ENCODE measurements at places on chromosomes 4 and X. TPM values are rescaled to one million over a fixed set of nuclear protein-coding genes. Genes with fewer than 3 reads are reported as not detected.

DNA sequence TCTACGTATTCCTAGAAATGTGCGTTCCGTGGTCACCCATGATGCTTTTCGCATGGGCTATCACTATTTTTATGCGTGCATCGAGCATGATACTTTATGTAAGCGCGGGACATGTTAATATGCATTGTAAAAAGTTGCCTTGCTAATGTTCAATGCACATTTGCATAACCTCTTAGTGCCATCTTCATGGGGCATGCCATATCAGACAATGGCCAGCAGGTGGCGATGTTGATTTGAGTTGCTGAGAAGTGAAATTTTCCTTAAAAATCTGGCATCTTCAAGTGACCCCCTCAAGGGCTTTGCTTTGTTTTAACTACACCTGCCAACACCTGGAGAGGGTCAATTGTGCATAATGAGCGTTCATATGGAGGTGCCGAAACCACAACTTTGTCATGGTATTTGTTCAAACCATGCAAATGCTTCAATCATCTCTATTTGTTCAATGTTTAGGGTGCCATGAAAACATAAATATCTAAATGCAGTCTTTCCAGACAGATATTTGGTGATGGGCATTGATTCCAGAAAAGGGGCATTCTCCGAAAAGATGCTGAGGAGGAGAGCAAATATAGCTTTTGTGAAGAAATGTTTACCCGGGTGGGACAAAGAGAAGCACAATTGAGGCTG lies 833.9 kb upstream of the PRKX start:
- no peaks in the 10 kb centered on the region for H3K4me1 ChIP-seq
- H3K27me3 ChIP-seq, result no peaks in the 10 kb centered on the region
- H3K36me3 ChIP-seq, result no peaks in the 10 kb centered on the region

GRCh38 chr4:73859614-73860088 lies 6.6 kb downstream of the PF4V1 start:
- H3K4me3 ChIP-seq, result no peak overlapping the region
- H3K4me1 ChIP-seq, result no peaks in the 10 kb centered on the region
- H3K36me3 ChIP-seq, result no peaks in the 10 kb centered on the region
- no peak for DNase-seq
- H3K27ac ChIP-seq, result no peak overlapping the region

- H3K27ac ChIP-seq, result no peak overlapping the region
- no peaks in the 10 kb centered on the region for H3K27me3 ChIP-seq
- H3K36me3 ChIP-seq, result no peaks in the 10 kb centered on the region
These were observed 149.4 kb downstream of the NDST4 start for GRCh38 chr4:114964026-114964425.

- no peaks in the 10 kb centered on the region for H3K27me3 ChIP-seq
- no peak for DNase-seq
- H3K36me3 ChIP-seq, result no peaks in the 10 kb centered on the region
- no peak overlapping the region for H3K4me3 ChIP-seq
These were observed 140.0 kb downstream of the GASK1B start for GRCh38 chr4:158032733-158033415.

- no peak overlapping the region for H3K4me3 ChIP-seq
- DNase-seq, result no peak
- H3K36me3 ChIP-seq, result no peaks in the 10 kb centered on the region
- H3K27me3 ChIP-seq, result no peaks in the 10 kb centered on the region
- H3K27ac ChIP-seq, result no peak overlapping the region
- no peaks in the 10 kb centered on the region for H3K4me1 ChIP-seq
These were observed 7.1 kb upstream of the CXCL5 start for GRCh38 chr4:74005528-74005927.

- peak; percentile 14 for DNase-seq
- H3K36me3 ChIP-seq, result no peaks in the 10 kb centered on the region
- H3K4me3 ChIP-seq, result no peak overlapping the region
- peaks cover 46% of the 10 kb centered on the region for H3K27me3 ChIP-seq
These were observed 1.8 kb upstream of the HSD17B10 start for GRCh38 chrX:53435997-53436396.

DNA sequence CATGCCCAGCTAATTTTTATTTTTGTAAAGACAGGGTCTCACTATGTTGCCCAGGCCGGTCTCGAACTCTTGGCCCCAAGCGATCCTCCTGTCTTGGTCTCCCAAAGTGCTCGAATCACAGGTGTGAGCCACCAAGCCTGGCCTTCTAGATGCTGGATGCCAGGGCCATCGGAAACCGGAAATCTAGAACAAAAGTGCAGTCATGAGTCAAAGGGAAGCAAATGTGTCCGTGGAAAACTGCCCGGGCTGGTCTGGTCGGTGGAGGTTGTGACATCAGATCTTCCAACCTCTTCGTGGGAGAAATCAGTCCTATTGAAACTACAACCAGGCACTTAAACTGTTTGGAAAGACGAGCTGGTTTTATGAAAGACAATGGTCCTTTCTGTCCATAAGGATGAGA lies 92.3 kb upstream of the SHOX start:
- DNase-seq, result no peak
- no peaks in the 10 kb centered on the region for H3K27me3 ChIP-seq
- no peak overlapping the region for H3K4me3 ChIP-seq
- no peaks in the 10 kb centered on the region for H3K4me1 ChIP-seq
- no peak overlapping the region for H3K27ac ChIP-seq
- no peaks in the 10 kb centered on the region for H3K36me3 ChIP-seq

- H3K27me3 ChIP-seq, result no peaks in the 10 kb centered on the region
- no peaks in the 10 kb centered on the region for H3K4me1 ChIP-seq
- H3K4me3 ChIP-seq, result no peak overlapping the region
- no peaks in the 10 kb centered on the region for H3K36me3 ChIP-seq
These were observed 140.6 kb downstream of the TBL1X start for GRCh38 chrX:9605484-9605883.

GRCh38 chrX:74304016-74304415 lies at the start of gene ZCCHC13:
Gene ZCCHC13 (plus strand): TSS chrX:74304180. CDS start chrX:74304267, 87 bp downstream.
- H3K27ac ChIP-seq, result no peak within 1 kb of the TSS
- no peaks in the 10 kb centered on the region for H3K27me3 ChIP-seq
- no peaks in the 10 kb centered on the region for H3K36me3 ChIP-seq
- no peaks in the 10 kb centered on the region for H3K4me1 ChIP-seq

DNA sequence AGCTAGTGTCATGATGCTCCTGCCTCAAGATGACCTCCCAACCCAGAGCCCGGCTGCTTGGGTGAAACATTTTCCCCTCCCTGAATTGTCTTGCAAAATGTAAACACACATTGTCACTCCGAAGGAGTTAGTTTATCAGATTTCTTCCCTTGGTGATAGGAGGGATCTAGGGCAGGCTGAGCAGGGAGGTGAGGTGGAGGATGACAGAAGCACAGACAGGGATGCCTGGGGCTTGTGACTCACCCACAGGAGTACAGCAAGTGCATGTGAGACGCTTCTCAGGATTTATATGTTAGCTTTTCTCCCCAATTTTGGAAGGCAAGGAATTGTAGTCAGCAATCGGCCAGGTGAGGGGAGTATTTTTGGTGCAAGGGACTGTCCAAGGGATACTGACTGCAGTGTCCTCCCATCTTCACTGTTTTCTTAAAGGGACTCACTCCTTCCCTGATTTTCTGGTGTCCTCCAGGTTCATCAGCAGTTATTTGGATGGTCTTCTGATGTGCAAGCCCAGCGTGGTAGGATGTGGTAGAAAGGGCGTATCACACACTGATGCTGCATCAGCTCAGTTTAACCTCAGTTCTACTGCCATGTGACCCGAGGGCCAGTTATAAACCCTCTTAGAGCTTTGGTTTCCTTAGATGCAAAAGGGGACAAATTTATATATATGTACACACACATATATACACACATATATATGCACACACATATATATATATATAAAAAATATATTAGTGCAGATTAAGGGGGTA lies 46.2 kb upstream of the IGFBP7 start:
- no peak overlapping the region for H3K27ac ChIP-seq
- DNase-seq, result no peak
- no peaks in the 10 kb centered on the region for H3K27me3 ChIP-seq
- H3K4me3 ChIP-seq, result no peak overlapping the region
- no peaks in the 10 kb centered on the region for H3K4me1 ChIP-seq

GRCh38 chr4:109755656-109756055 lies 25.8 kb upstream of the PLA2G12A start:
- no peak overlapping the region for H3K27ac ChIP-seq
- H3K4me3 ChIP-seq, result no peak overlapping the region
- H3K36me3 ChIP-seq, result no peaks in the 10 kb centered on the region

- H3K27ac ChIP-seq, result no peak overlapping the region
- H3K4me1 ChIP-seq, result no peaks in the 10 kb centered on the region
- H3K4me3 ChIP-seq, result no peak overlapping the region
- H3K27me3 ChIP-seq, result no peaks in the 10 kb centered on the region
- DNase-seq, result no peak
These were observed 120.5 kb upstream of the SORBS2 start for GRCh38 chr4:185932491-185932890.

DNA sequence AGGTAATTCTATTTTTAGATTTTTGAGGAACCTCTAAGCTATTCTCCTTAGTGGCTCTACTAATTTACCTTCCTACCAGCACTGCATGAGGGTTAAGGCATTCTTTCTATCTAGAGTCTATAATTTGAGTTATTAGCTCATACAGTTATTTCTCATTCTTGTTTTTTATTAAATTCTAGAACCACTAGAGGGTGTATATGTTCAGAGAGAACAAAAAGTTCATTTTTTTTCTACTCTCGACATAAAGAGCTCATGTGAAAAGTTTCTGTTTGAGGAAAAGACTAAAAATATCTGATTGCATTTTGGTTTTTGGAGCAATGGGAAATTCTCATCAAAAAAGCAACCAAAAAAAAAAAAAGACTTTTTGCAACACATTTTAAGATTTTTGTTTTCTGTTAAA lies 57.0 kb upstream of the LRAT start:
- no peak overlapping the region for H3K27ac ChIP-seq
- H3K4me3 ChIP-seq, result no peak overlapping the region
- H3K27me3 ChIP-seq, result no peaks in the 10 kb centered on the region

- no peak for DNase-seq
- H3K4me1 ChIP-seq, result no peaks in the 10 kb centered on the region
- no peak overlapping the region for H3K4me3 ChIP-seq
- no peak overlapping the region for H3K27ac ChIP-seq
- H3K36me3 ChIP-seq, result no peaks in the 10 kb centered on the region
These were observed 1851.3 kb upstream of the PCDH7 start for GRCh38 chr4:28868841-28869240.

DNA sequence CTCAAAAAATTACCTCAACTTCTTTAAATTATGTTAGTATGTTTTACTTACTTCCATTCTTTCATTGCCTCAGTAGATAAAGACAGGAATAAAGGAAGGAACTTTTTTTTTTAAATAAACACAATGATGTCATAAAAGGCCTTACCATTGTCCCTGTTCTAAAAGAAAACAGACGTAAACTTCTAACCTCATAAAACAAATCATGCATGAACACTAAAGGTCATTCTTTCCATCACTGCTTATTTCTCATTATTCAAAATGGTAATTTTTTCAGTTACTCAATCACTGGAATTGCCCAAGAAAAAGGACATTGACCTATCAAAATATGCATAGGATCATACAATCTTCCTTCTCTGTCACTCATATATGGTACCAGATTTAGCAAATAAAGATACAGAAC lies 32.2 kb upstream of the ARMCX2 start:
- no peak for DNase-seq
- no peaks in the 10 kb centered on the region for H3K36me3 ChIP-seq
- no peak overlapping the region for H3K4me3 ChIP-seq
- no peak overlapping the region for H3K27ac ChIP-seq
- H3K4me1 ChIP-seq, result no peaks in the 10 kb centered on the region
- peaks cover 13% of the 10 kb centered on the region for H3K27me3 ChIP-seq

- no peak overlapping the region for H3K27ac ChIP-seq
- no peaks in the 10 kb centered on the region for H3K4me1 ChIP-seq
- DNase-seq, result no peak
- no peak overlapping the region for H3K4me3 ChIP-seq
- H3K36me3 ChIP-seq, result no peaks in the 10 kb centered on the region
These were observed 13.0 kb downstream of the MOSPD2 start for GRCh38 chrX:14886252-14886651.

DNA sequence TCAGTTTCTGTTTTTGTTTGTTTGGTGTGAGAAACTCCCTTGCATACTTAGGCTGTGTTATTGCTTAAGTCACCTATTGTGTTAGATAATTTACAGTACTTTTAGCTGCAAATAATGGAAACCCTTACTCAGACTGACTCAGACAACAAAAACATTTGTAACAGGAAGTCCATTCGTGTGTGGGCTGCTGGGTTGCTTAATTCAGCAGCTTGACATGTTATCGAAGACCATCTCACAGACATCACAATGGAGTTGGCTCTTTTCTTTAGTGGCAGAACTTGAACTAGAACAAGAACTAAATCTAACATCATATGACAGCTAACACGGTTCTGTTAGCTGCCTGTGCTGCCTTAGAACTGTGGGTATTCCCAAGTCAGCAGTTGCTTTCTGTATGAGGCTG lies 9.9 kb upstream of the GABRE start:
- no peak overlapping the region for H3K27ac ChIP-seq
- no peaks in the 10 kb centered on the region for H3K4me1 ChIP-seq
- H3K36me3 ChIP-seq, result no peaks in the 10 kb centered on the region
- DNase-seq, result no peak
- no peak overlapping the region for H3K4me3 ChIP-seq
- H3K27me3 ChIP-seq, result no peaks in the 10 kb centered on the region

GRCh38 chr4:10023806-10024205 lies 2.5 kb upstream of the SLC2A9 start:
- H3K27ac ChIP-seq, result peak overlapping the region; percentile 88
- H3K4me3 ChIP-seq, result no peak overlapping the region
- no peaks in the 10 kb centered on the region for H3K27me3 ChIP-seq
- no peaks in the 10 kb centered on the region for H3K36me3 ChIP-seq
- no peaks in the 10 kb centered on the region for H3K4me1 ChIP-seq
- no peak for DNase-seq

GRCh38 chrX:149044471-149044870 lies 460.6 kb downstream of the IDS start:
- H3K27me3 ChIP-seq, result no peaks in the 10 kb centered on the region
- no peak overlapping the region for H3K27ac ChIP-seq
- no peaks in the 10 kb centered on the region for H3K4me1 ChIP-seq
- no peak overlapping the region for H3K4me3 ChIP-seq
- DNase-seq, result no peak

- DNase-seq, result no peak
- no peak overlapping the region for H3K27ac ChIP-seq
- H3K36me3 ChIP-seq, result no peaks in the 10 kb centered on the region
These were observed 60.9 kb downstream of the SLC7A11 start for GRCh38 chr4:138181287-138181686.

DNA sequence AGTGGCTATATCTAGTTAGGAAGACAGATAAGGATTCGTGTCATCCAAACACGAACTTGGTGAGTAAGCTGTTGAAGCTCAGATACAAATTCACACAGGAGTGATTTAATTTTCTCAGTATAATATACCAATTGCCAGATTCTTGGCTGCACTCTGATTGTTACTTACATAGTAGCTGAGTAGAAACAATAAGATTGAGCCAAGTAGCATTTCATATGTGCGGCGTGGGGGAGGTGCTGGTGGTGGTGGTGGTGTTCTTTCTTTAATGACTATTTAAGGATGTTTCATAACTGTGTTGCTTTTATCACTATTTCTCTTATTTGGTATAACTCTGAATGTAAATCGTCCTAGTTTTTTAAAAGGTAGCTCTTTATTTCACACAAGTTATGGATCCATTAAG lies 102.9 kb downstream of the UGT8 start:
- H3K36me3 ChIP-seq, result no peaks in the 10 kb centered on the region
- DNase-seq, result no peak

Gene DYNLT3
- total RNA-seq, result 36.3 TPM

Gene GYG2
- 50.4 TPM for total RNA-seq

Gene PNMA6A
- 3.6 TPM for total RNA-seq

Gene NFKB1
- 27.8 TPM for total RNA-seq

Gene TRAM1L1
- total RNA-seq, result 0.84 TPM

Gene ZNF182
- total RNA-seq, result 6.5 TPM

Gene CTAG1B
- not detected for total RNA-seq

Gene ATP2B3
- not detected for total RNA-seq

Gene CENPVL1
- total RNA-seq, result not detected

Gene TDO2
- total RNA-seq, result not detected

Gene DDX60
- total RNA-seq, result 33.9 TPM
